ENCODE measurements at places on chromosomes 6 and 20.

DNA sequence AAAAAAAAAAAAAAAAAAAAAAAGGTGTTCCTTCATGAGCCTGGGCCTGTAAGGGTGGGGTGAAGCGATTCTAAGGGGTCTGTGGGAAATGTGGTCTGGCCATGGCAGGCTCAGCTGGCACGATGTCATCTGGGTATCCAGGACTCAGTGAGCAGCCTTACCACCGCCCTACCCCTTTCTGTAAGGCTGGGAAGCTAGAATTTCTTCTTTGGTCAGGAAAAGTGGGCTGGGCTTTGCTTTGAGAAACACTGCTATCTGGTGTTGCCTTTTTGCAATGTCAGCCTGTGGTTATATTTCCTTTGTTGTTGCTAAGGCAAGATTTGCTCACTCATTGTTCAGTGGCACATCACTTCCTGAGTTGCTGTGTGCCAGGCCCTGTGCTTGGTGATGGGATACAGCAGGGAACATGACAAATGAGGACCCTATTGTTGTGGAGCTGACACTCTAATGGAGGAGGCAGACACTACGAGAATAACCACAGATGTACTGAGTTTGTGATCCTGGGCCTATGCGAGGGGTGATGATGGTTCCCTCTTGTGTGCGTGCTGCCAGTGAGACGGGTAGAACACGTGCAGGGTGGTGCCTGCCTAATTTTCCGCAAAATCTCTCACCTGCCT, 45.9 kb upstream of the ZNFX1 start:
- DNase-seq, result peak; percentile 80

GRCh38 chr6:119845161-119845560, 495.6 kb upstream of the MAN1A1 start:
- DNase-seq, result no peak

- no peak for DNase-seq
These were observed 21.3 kb upstream of the CST3 start for GRCh38 chr20:23658989-23659609.

DNA sequence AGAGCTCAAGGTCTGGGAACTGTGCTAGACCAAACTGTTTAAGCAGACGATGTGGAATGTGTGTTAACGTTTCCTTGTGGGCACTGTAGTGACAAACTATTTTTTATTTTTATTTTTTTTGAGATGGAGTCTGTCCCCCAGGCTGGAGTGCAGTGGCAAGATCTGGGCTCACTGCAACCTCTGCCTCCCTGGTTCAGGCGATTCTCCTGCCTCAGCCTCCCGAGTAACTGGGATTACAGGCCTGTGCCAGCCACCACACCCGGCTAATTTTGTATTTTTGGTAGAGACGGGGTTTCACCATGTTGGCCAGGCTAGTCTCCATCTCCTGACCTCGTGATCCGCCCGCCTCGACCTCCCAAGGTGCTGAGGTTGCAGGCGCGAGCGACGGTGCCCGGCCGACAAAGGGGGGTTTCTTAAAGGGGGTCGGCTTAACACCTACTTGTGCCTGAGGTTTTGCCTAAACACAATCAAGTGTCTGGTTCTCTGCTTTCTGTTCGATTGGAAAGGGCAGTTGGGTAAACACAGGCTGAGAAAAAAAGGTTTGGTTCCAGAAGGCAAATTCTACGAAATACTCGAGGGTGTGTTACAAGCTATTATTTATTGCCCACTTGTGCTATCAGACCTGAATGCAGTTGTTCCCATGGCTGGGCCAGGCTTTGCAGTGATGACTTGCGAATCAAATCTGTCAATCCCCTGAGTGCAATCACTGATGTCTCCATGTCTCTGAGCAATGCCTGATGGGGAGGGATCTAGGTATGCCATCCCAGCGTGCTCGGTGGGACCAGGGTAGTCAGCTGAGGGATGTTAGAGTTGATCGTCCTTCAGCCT, 1.3 kb downstream of the NOP56 start:
- DNase-seq, result no peak

GRCh38 chr6:152587473-152587872, 49.7 kb downstream of the SYNE1 start:
- peak; percentile 74 for DNase-seq

- no peak for DNase-seq
These were observed 8.9 kb downstream of the GLP1R start for GRCh38 chr6:39057251-39058155.

DNA sequence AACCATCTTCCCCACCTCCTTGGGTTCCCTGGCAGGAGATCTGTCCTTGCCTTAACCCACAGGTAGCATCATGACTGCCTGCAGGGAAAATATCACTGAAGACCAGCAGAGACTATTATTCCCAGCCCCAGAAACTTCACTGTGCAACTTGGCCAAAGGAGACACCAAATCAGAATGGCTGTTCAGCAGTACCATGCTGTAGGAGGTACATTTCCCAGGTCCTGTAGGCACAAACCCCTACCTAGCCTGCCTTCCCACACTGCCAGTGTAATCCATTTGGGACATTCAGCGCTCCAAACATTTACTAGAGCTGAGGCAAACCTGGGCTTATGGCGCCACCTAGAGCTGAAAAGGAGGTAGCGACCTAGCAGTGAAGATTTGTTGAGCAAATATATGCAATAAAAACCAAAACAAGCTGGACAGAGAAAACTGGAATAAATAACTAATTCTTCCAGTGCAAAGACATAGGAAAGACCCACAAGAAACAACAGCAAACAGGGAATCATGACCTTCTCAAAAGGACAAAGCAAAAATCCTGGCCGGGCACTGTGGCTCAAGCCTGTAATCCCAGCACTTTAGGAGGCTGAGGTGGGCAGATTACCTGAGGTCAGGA, 60.3 kb downstream of the VTA1 start:
- DNase-seq, result no peak

- DNase-seq, result no peak
These were observed 19.7 kb downstream of the RAB44 start for GRCh38 chr6:36717231-36717825.

DNA sequence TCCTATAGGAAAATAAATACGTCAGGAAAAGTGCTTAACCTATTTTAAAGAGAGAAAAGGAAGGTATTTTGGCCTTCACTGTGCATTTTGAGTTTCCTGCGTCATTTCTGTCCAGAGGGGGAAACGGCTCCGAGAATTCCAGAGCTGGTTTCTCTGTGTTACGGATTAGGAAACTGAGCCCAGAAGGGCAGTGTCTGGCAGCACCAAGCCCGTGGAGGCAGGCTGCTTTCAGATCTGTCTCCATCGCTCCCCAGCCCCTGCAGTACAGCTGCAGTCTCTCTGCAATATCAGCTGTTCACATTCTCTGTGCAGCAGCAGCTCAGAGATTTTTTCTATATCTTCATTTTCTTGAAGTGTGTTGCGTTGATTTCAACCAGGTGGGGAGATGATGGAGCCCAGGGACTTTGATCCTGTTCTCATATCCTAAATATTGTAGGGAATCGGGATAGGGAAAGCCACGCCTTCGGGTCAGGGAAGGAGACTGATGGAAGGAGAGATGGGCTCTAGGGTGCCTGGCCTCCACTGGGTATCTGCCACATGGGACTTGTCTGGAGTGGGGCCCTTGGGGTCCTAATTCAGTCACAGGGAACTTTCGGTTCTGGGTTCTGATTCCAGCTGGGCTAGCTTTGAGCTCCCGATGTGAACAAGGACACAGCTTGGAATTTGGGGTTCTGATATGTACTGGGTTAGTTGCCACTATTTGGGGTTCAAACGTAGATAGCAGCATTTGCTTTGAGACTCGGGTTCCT, 2.8 kb downstream of the ANKRD60 start:
- DNase-seq, result no peak

DNA sequence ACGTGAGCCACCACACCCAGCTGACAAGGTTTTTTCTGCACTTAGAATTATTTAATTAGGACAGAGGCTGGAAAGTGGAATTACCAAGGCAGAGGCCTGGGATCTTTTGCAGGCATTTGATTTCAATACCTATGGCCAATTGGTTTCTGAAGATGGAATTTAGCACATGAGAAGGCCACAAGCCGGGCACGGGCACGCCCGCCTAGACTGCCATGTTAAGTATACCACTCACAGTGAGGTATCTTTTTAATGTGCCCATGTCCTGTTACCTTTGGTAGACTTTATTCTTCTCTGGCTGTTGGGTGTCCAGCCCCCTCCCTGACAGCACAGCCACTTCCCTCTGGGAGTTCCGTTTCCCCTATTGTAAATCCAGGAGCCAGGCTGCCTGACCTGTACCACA, 18.0 kb upstream of the TAF8 start:
- DNase-seq, result no peak

DNA sequence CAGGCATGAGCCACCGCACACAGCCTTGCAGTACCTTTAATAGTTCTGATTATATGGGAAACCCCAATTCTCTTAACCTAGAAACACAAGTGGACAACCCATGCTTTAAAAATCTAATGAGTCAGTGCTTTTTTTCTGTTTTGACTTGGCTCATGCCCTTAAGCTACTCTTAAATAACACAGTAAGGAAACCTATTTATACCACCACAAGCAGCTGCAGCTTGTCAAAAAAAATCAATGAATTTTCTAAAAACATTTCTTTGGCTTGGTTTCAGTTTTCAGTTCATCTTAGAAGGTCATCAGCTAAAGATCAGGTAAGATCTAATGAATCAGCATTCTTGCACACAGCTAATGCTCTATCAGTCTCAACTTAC, 124.1 kb upstream of the DST start:
- no peak for DNase-seq

DNA sequence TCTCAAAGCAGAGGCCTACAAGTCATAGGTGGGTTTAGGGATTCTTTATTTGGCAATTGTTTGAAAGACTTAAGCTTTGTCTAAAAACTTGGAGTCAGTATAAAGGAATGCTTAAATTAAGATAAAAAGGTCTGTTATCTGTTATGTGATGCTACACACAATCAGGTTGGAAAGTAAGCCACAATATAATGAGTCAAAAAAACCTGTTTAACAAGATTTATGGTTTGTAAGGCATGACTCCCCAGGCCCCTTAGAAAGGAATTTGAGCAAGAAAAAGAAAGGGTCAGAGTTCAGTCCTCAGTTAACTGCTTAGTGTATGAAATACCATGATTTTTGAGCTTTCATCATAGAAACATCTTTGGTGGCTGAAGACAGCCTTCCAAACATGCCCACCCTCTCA, 66.8 kb upstream of the HMGN3 start:
- DNase-seq, result no peak

DNA sequence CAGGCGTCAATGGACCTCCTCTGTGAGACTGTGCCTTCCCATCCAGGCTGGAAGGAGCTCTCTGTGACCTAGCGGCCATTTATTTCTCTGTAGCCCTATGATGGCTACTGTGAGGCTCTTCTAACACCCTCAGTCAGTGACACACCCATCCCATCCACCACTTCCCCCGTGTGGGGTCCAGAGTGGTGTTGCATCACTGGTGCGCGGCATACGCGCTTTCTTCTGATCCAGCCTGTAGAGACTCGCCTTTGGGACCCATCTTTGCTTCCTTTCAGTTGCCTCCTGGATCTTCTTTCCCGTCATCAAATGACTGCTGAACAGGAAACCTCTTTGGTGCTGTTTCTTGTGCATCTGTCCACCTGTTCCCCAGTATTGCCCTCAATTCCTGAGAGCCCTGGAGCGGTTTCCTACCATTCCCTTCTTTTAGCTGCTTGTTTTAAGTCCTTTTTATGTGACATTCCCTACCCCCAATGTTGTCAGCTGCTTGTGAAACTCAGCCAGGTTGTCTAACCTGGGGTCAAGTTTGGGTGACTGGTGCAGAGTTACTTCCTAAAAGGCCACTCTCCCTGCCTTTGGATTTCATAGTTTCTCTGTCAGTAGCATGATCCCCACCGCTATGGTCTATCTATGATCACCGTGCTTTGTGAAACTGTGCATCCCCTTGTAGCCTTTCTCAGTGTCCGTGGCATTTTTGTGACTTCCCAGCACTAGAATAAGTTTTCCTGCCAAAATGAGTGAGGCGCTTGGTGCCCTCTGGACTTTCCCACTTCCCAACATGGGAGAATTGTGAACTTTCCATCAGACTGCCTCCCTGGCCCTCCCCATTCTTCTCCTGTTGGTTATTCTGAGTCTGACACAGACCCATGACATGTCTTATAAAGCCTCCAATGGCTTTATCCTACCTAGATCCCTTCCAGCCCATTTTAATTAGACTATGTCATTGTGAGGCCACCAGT, 5.7 kb downstream of the PRR3 start:
- no peak for DNase-seq

GRCh38 chr6:64085126-64085525, 449.5 kb downstream of the PHF3 start:
- no peak for DNase-seq

DNA sequence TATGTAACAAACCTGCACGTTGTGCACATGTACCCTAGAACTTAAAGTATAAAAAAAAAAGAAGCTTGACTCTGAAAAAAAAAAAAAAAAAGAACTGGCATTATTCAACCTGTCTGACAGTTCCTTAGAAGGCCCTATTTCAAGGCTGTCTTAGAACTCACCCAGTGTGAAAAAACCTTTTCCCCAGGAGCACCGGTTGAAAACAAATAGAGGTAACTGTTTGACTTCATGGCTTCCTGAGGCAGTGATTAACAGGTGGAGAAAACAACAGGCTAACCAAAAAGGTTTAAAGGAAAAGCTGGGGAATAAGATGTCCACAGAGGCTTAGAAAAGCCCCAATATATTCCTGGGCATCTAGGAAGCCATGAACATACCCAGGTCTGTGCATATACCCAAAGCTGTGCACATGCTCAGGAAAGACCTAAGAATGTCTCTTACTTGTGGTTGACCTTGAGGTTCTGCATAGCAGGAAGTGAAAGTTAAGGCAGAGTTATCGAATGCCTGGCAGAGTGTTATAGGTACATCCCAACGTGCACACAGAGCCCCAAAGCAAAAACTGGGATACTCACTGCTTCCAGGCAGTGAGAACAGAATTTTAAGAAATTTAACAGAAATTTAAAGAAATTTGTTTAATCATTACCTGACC, 7.0 kb downstream of the UQCC1 start:
- DNase-seq, result peak; percentile 4

GRCh38 chr6:2693231-2693630, 57.5 kb downstream of the MYLK4 start:
- DNase-seq, result no peak

DNA sequence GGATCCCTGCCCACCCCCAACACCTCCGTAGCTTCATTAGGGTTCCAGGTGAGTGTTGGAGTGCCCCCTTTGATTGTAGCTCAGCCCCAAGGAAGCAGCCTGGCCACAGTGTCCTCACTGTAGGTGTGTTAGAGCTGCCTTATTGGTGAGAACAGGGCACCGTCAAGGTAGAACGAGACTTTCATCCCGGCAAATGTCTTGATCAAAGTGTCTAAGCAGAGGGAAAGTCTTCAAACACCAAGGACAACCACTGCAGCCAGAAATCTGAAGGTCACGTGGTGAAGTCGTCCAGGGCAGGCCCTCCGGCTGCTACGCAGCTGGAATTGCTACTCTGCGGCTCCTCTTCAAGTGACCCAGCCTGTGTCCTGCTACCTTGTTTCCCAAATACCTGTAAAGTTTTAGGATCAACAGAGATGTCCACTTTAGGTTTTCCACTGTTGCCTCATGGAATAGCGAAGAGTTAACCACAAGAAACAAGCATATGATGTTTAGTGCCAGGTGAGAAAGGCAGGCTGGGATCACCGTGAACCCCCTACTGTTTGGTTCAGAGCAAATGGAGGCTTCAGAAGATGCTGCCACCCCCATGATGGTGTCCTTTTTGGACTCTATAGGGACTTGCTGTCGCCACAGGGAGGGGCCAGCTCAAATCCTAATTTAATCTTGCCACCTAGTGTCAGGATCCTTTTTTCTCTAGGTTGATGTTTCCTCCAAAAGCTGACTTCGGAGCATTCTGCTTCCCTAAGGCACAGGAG, 1.7 kb upstream of the DLL1 start:
- DNase-seq, result no peak
